Activated CD4-positive, alpha-beta T cell treated with anti-CD3 and anti-CD28 coated beads, Interleukin-2, amount 50 U/mL, for 16 hours (primary cell): ENCODE measurements at places on chromosomes 6 and 20.
A peak's percentile ranks its signal among the peaks of the same experiment; 100 is the strongest.

- no peak for DNase-seq
Observed at GRCh38 chr6:75183099-75183541, 22.7 kb downstream of the COL12A1 start.

DNA sequence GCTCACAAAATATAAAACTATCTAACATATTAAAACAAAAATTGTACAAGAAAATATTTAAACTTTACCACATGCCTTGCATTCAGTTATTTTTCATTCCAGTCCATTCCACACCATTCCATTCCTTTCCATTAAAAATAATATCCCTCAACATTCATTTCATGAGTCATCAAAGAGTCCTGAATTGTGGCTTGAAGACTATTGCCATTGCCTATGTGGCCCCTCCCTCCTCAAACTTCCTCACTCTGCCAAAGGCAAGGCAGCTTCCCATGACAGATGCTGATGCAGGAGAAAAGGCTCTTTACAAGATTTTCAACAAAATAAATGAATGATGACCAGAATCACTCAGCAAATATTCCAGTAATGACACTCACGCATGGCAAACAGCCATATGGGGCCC lies 31.7 kb downstream of the IL20RA start:
- no peak for DNase-seq

- DNase-seq = peak; percentile 76
Observed at GRCh38 chr6:31441365-31442267, 38.2 kb downstream of the MICA start.

- no peak for DNase-seq
Observed at GRCh38 chr6:112398686-112399085, 51.6 kb downstream of the RFPL4B start.

DNA sequence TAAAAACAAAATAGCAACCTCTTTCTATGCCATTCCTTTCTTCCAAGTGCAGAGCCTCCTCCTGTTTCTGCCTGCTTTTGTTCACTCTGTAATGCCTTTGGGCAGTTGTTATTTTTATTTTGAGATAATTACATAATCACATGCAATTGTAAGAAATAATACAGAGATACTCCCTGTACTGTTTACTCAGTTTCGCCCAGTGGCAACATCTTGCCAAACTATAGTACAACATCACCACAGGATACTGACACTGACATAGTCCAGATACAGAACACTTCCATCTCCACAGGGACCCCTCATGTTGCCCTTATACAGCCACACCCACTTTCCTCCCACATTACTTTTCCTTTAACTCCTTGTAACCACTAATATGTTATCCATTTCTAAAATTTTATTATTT lies 59.7 kb downstream of the BANF2 start:
- no peak for DNase-seq

DNA sequence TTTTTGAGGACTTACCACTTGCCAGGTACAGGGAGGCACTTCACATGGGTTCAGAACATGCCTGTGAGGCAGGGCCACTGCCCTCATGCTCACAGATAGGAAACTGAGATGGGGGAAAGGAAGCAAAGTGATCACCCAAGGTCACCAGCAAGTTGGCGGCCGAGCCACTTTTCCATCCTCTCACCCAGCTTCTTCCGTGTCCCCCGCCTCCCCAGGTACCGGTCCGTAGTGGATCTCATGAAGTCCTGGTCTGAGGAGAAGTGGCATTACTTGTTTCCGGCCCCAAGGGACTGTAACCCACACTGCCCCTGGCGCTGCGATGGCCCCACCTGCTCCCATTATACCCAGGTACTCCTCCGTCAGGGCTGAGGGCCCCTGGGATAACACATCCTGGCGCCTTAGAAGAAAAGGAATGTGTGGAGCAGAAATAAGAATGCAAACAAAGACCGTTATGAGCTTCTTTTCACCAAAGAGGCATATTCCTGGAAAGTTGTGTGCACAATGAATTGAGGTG lies 6.4 kb downstream of the R3HDML start:
- DNase-seq = no peak

DNA sequence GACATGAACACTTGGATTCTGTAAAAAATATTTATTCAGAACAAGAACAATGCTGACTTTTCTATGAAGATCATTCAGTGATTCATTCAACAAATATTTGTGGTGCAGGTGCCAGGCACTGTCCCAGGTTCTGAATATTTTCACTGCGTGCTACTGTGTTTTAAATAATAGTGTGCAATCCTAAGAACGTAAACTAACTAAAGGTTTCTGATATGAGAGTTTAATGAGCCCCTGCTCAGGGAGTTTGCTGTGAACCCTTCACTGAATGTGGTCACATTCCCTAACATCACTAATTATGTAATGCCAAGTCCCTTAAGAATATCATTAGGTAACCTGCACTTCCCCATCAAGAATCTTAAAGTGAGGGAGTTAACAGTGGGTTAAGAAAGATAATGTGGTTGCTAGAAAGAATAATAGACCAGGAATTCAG lies 1.7 kb upstream of the TMEM170B start:
- no peak for DNase-seq

DNA sequence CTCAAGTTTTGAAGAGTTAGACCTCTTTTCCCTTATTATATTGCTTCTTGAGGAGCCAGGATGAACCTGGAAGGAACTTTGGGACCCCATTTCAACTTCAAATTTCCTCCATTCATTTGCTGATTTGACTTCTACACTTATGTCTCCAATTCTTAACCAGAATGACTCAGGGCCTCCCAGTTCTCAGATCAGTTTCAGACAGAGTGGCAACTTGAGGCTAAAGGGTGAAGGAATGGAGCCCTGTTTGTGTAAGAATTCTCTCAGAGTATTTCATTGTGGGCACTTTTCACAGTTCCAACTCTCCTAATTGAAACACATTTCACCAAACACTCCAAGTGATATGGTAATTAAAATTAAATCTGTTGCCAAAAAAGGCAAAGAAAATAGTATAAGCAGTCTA lies 109.0 kb upstream of the FLRT3 start:
- no peak for DNase-seq

- DNase-seq = no peak
Observed at GRCh38 chr20:49685809-49686208, 27.9 kb downstream of the B4GALT5 start.

- DNase-seq = no peak
Observed at GRCh38 chr6:79425589-79426311, 111.5 kb downstream of the LCA5 start.

DNA sequence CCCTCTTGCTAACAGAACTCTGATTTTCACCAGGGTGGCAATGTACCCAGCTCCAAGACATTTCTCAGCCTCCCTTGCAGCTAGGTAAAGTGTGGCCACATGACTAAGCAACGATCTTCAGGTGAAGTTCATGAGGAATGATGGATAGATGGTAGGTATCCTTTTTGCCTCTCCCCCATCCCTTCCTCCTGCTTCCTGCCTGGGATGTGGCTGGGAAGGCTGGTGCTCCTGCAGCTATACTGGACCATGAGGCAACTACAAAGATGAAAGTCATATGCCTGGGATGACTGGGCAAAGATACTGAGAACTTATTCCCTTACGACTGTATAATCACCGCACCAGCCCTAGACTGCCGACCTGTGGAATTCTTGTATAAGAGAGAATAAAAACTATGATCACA lies 13.4 kb downstream of the ZNF335 start:
- DNase-seq = no peak

DNA sequence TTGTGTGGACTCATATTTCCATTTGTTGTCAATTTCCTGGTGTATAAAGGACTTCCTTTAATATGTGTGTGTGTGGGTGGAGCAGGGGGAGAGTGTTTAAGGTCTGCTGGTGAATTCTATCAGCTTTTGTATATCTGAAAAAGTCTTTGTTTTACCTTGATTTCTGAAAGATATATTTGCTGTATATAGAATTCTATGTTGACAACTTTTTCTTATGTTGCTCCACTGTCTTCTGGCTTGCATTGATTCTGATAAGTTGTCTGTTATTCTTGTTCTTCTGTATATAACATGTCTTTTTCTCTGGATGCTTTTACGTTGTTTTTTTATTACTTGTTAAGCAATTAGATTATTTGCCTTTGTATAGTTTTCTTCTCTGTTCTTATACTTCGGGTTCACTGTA lies 90.0 kb upstream of the CEP162 start:
- DNase-seq = no peak

DNA sequence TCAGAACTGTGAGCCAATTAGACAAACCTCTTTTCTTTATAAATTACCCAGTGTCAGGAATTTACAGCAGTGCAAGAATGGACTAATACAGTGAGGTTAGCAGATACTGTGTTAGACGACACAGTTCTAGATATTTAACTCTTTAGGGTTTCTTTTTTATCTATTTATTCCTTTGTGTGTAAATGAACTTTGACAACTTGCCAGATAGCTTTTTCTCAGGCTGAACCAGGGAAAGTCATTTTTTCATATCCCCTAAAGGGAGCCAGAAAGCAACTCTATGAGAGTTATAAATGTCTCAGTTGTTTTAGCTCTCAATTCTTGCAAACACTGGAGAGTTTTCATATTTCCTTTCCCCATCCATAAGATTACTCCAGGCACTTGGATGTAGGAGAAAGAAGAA lies 277.3 kb downstream of the PHF3 start:
- DNase-seq = no peak

GRCh38 chr20:58515233-58516212 lies at the start of gene APCDD1L:
Gene APCDD1L, minus strand, starts transcription at chr20:58515399. Its CDS starts 692 bp downstream, at chr20:58514707.
- no peak for DNase-seq

DNA sequence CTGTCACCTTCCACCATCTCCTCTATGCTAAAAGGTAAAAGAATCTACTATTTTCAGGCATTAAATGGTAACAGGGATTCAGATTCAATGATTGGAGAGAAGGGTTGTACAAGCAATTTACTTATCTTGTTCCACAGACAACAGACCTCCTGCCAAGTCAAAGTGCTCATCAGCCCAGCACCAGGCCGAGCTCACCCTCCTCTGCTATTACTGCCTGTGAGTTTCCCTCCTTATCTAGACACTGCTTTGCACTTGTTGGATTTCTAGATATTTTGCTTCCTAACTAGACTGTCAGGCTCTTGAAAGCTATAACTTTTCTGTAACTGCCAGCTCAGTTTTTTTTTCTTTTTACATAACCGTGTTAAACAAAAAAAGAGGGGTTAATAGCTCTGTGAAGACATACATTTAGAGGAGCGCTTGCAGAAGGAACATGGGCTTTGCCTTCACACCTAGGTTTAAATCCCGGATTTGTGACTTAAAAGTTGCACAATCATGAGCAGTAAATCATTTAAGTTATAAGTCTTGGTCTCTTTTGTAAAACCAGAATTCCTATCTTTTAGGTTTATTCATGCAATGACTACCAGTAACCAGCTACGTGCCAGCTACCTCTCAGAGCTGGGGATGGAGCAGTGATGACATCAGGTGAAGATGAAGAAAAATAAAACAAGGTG lies 1.1 kb upstream of the FAM162B start:
- no peak for DNase-seq

DNA sequence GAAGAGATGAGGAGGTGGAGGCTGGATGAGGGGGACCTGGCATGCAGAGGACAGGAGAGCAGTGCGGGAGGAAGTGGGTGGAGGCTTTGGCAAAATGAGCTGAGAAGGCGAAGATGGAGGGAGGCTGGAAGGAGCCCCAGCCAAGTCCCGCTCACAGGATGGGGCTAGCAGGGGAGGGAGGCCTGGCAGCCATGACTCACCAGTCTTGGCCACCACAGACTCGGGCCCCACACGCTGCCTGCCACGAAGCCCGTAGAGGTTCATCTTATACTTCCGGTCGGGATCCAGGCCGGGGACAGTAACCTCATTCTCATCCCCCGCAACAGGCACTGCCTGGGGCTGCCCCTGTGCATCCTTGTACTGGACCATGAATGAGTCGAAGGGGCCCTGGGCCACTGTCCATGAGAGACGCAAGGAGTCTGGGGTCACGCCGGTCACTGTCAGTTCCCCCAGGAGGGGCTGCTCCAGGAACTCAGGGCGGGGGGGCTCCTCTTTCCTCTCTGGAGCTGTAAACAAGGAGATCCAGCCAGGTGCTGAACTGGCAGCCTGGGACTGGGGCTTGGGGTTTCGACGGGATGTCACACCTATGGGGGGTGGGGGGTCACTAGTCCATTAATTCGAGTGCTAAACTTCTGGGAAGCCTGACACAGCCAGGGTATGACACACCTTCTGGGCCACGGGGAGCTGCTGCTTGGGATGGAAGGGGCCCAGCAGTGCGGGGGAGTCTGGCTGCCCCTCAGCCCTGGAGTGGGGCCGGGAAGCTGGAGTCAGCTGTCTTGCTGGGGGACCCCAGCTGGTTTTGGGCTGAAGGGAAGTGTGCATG lies 27.8 kb downstream of the TNXB start:
- DNase-seq = no peak

DNA sequence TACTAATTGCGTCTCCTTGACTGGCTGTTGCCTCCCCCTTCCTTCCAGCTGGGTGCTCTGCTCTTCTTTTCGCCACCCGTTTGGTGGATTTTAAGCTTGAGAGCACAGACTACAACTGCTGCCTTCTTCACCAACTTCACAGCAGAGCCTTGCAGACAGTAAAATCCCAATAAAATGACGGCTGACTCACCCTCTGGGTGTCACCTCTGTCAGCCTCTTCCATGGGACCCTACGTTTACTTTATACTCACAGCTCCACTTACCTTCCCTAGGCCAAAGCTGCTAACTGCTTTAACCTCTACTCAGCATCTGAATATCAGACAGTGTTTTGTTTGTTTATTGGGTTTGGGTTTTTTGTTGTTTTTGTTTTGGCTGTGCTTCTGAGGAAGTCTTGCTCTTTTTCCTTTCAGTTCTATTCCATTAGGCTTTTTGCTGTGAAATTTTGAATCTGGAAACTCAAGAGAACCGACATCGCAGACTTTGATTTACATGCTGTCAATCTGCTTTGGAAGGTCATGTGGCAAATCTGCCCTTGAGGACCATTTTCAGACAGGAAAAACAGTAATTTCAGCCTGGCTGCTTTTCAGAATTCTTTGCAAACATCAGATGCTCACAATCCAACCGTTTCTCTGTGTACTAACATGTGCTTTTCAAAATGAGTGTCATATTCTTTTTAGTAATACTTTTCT lies 2.4 kb downstream of the AGPAT4 start:
- peak; percentile 6 for DNase-seq

DNA sequence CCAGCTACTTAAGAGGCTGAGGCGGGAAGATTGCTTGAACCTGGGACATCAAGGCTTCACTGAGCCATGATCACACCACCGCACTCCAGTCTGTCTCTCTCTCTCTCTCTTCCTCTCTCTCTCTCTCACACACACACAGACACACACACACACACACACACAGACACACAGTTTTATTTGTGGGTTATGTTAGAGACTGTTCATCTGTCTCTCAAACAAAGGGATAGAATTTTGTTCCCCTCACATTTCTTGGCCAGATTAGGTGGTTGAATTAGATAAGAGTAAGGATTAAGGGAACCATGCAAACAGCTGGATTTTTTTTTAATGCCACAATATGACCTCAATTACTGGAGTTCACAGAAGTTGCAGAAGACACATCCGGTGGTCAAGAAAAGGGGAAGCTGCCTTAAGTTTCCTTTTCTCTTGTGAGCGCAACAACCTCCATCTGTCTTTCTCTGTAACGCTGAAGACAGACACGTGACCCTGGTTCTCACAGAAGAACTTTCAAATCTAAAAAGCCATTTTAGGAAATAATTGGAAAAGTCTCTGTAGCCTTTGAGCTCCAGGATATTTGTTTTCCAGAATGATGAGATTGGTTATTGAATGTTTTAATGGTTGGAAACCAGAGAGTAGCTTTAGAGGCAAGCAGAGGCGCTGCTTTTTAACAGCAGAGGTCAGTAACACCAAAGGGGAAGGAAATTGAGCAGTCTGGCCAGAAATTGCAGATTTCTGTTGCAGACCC lies 32.9 kb upstream of the LGSN start:
- DNase-seq = peak; percentile 6
